SK-N-SH (cell line): ENCODE measurements at places on chromosomes 2 and 18.

GRCh38 chr2:169761251-169761969 lies 27.8 kb downstream of the KLHL23 start:
- DNase-seq, result no peak

DNA sequence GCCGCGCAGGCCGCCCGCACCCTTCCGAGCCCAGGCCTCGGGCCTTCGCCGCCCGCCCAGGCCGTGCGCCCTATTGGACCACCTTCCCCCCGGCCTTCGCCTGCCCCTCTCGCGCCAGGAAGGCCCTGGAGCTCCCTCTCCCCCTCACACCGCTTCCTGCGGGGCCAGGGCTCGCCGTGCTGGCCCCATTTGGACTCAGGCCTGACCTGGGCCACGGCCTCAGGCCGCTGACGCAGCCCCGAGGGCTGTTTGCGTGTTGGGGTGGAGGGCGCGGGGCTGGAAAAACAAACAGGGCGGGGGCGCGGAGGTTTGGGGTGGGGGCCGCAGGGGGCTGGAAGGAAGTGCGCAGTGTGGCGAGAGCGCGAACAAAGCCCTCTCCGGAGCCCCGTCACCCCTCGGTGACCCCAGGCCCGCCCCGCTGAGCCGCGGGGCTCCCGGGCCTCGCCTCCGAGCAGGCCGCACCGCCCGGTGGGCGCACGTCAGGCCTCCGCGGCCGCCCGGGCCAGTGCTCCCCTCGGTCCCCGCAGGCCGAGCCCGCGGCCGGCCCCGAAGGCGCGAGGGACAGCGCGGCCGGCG lies 12.3 kb upstream of the SIX3 start:
- peak; percentile 45 for DNase-seq

- DNase-seq, result peak; percentile 72
Measured at GRCh38 chr2:16218625-16219024, 278.3 kb downstream of the MYCN start.

DNA sequence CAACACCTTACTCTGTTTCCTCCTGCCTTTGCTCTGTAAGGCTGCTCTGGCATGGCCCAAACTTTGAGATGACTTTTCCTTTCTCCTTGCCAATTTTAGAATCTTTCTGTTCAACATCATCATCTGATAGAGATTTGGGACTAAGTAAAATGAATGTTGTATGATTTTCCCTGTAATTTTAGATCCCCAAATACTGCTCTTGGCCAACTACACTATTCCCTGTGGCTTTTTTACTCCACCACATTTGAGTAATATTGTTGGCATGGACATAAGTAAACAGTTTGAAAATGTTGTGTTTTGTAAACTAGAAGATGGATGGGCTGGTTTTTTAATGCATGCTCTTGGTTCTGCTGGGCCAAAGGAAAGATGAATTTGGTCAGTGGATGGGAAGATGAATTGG lies 12.1 kb downstream of the LTBP1 start:
- DNase-seq, result no peak

GRCh38 chr2:203551778-203552177 lies 16.7 kb upstream of the RAPH1 start:
- no peak for DNase-seq

DNA sequence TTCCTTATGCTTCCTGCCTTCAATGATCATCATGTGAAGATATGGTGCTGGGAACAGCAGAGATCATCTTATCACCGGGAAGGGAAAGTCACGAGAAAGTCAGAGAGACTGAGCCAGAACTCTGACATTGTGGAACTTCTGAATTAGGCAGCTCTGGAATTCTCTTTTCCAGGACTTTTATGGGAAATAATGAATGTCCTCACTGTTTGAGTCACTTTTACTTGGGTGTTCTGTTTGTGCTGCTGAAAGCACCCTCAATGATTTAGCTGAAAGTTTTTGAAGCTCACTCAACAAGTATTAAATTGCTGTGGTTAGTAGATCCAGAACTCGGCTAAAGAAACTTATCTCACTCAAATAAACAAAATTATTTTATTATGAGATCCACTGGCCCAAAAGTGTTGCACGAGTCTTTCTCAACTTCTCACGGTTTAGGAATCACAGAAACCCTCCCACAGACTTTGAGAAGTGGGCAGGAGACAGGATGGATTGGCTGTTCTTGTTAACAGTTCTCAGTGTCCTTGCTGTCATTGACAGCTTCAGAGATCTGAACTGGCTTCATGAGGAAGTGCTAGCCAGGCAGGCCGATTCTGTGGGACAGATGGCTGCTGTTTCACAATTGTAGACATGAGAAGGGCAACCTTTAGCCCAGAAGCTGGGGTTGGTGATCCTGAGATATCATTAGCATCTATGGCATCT lies 26.4 kb upstream of the ATRAID start:
- no peak for DNase-seq

DNA sequence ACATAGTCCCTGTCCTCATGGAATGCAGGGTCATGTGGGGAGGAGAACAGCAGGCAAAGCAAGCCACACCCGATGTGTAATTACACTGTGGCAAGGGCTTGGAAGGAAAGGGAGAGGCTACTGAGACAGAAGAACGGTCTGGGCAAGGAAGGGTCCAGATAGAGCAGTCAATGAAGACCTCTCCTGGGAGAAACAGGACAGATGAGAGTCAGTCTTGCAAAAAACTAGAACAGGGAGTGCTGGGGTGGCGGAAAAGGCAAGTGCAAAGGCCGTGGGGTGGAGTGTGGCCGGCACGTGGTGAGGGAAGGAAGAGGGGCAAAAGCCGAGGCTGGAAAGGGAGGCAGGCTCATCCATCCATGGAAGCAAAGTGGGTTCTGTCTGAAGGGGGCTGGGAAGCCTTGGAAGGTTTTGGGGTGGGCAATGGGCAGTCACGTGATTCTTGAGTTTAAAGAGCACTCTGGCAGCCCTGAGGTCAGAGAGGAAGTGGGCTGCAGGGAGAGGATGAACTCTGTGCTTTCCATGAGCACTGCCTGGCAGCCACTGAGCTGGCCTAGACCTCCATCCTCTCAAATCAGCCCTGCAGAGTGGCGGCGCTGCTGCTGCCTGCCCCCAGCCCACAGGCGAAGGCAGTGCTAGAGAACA lies 182.2 kb downstream of the INHBB start:
- no peak for DNase-seq

DNA sequence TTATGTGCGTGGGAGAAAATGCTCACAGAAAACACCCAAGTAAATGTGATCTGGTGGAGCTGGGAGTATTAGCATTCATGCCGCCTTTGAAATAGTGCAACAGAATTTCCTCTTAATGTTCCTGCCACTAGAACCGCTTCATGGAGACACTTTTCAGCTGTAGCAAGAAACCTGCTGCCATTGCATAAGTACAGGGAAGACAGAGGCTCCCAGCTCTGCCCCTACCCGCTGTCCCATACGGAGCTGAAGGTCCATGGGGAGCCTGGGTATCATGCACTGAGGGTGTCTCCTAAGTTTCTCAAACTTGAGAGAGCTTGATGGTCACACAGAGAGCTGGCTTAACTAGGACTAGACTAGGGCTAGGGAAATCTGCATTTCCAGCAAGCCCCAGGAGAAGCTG lies 49.6 kb downstream of the CRIM1 start:
- no peak for DNase-seq

- DNase-seq, result no peak
Measured at GRCh38 chr2:48132271-48132625, 225.9 kb upstream of the FBXO11 start.

DNA sequence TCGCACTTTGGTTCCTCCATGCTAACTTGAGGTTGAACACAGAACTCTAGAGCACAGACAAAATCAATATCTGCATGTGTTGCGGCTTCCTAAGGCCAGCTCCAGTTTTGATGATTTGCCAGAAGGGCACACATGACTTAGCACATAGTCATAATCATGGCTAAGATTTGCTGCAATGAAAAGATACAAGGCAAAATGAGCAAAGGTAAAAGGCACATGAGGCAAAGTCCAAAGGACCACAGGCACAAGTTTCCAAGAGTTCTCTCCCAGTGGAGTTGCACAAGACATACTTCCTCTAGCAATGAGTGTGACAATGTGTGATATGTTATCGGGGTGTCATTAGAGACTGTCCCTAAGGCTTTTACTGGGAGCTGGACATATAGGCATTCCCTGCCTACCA lies 24.2 kb upstream of the CXXC1 start:
- no peak for DNase-seq

DNA sequence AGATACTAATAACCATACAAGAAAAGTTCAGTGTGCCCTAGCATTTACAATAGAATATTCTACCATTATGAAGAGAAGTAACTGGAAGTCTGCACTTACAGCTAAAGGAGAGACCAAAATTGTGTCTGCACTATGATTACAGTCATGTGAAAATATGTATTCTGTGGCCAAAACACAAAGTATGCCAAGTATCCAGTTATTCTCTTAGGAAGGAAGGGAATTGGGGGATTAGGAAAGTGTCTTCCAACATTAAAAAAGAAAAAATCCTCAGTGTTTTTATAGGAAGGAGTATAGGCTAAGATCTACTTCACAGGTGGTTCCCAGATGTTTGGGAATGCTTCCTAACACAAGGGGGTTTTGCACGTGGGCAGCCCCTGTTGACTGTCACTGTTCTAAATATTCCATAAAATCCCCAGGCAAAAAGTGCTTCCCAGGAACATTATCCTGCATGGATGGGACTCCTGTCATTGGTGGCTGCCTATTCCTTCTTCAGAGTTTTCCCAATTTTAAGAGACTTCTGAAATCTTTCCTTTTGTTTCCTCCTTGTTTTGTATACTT lies 180.2 kb upstream of the KLHL29 start:
- DNase-seq, result no peak

DNA sequence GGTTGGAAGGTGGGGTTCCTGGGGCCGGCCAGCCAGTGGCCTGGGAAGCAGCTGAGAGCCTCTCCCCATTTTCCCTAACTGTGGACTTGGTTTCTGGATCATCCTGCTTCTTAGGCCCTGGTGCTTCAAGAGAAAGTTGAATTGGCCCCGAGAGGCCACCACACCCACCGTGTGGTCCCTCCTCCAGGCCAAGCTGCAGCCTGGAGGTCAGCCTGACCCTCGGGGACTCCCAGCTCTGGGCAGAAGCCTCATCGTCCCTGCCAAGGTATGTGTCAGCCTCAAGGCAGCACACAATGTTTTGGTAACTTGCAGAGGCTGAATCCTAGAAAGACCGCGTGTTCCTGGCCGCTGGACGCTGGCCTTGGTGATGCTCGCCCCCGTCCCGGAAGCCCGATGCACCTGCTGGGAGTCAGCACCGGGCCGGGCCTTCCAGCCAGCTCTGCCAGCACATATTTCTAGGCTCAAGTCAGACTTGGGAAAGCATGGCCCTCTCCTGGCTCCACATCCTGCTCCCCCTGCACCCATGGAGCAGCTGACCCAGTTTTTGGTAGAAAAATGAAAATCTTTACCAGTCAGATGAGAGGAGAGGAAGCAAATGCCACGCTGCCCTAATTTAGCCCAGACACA lies 72.6 kb downstream of the ACTR2 start:
- DNase-seq, result no peak
